ENCODE measurements at places on chromosomes 7 and 10.

GRCh38 chr7:21191321-21192073 is 236.4 kb upstream of the SP4 start:
- DNase-seq: no peak

GRCh38 chr10:74888962-74889661 is 62.7 kb downstream of the KAT6B start:
- no peak for DNase-seq

DNA sequence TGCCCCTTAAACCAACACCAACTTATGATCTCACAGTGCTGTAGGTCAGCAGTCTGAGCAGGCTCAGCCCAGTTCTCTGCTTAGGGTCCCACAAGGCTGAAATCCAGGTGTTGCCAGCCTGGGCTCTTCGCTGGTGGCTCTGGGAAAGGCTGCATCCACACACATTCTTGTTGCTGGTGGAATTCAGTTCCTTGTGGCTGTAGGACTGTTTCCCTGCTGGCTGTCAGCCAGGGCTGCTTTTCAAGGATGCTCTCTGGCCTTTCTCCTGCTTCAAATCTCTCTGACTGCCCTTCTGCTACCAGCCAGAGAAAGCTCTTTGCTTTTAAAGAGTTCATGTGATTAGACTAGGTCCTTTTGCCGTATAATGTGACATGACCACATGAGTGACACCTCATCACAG is 15.3 kb downstream of the POLL start:
- DNase-seq: no peak

GRCh38 chr10:33335551-33335800 is 1.0 kb upstream of the NRP1 start:
- no peak for DNase-seq

DNA sequence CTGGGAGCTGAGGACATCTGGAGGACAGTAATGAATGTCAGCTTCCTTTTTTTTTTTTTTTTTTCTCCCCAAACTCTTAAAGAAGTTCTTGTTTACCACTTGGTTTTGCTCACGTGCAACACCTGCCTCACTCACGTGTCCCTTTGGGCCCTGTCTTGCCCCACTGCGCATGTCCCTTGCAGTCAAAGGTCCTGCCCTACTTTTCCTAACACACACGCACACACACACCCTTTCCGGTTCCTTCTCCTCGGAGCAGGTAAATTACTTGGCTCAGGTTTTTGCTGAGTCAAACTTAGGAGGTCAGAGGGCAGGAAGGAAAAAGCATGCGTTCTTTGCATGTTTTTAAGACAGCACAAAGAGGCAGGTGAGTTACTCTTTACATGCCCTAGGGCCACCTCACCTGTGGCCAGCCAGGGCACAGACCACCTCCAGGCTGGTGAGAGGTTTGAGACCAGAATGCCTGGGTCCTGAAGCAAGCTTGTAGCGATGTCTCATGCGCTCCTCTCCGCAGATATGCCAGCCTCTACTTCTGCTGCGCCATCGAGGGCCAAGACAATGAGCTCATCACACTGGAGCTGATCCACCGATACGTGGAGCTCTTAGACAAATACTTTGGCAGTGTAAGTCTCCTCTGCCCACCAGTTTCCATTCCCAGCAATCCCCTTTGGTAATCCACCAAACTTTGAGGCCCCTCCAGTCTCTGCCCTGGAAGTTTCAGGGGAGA is 2.8 kb downstream of the AP1S1 start:
- DNase-seq: no peak

GRCh38 chr10:88108115-88108610 is 244.7 kb downstream of the PTEN start:
- no peak for DNase-seq

- DNase-seq: no peak
Observed at GRCh38 chr10:16814012-16814411, 3.2 kb downstream of the RSU1 start.

- no peak for DNase-seq
Observed at GRCh38 chr7:79398138-79398749, 55.2 kb downstream of the MAGI2 start.

GRCh38 chr7:36526863-36527548 is 137.3 kb downstream of the ANLN start:
- DNase-seq: no peak

- no peak for DNase-seq
Observed at GRCh38 chr10:113650172-113650571, 13.7 kb downstream of the NRAP start.

DNA sequence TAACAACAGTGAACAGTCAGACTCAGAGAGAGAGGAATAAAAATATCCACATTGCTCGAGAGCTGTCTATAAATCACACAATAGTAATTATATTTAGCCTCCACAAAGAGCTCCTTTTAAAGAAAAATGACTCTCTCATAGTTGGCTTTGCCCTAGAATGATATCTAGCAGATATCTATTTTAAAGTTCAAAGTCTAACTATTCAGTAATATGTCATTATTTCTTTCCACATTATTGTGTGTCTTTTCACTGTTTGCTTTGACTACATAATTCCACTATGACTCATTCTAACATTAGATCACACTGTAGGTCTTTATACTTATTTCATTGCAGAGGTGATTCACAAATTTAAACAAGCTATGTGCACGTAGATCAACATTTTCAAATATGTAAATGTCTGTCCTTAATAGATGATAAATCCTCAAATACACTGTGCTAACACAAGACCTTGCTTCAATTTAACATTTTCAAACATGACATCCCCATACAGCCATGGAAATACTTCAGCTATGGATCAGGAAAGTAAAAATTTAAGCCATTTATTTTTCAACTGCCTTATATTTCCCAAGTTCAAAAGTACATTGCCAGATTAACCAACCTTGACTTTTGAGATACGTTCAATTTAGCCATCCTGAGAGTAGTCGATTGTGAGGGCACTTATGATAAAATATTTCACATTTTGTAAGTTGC is 99.9 kb upstream of the AKR1E2 start:
- DNase-seq: no peak

GRCh38 chr10:71648254-71648932 is 71.2 kb downstream of the C10orf105 start:
- DNase-seq: no peak

Data from stimulated activated CD4-positive, alpha-beta T cell treated with anti-CD3 and anti-CD28 coated beads, Interleukin-15, amount 100 ng/mL, for 1 hour (primary cell).